Activated gamma-delta T cell treated with Interleukin-2 at 50 U/mL for 16 hours (primary cell): ENCODE measurements at places on chromosomes 12 and 14.

- no peak for DNase-seq
Measured at GRCh38 chr12:79635676-79636075, 55.1 kb downstream of the PAWR start.

DNA sequence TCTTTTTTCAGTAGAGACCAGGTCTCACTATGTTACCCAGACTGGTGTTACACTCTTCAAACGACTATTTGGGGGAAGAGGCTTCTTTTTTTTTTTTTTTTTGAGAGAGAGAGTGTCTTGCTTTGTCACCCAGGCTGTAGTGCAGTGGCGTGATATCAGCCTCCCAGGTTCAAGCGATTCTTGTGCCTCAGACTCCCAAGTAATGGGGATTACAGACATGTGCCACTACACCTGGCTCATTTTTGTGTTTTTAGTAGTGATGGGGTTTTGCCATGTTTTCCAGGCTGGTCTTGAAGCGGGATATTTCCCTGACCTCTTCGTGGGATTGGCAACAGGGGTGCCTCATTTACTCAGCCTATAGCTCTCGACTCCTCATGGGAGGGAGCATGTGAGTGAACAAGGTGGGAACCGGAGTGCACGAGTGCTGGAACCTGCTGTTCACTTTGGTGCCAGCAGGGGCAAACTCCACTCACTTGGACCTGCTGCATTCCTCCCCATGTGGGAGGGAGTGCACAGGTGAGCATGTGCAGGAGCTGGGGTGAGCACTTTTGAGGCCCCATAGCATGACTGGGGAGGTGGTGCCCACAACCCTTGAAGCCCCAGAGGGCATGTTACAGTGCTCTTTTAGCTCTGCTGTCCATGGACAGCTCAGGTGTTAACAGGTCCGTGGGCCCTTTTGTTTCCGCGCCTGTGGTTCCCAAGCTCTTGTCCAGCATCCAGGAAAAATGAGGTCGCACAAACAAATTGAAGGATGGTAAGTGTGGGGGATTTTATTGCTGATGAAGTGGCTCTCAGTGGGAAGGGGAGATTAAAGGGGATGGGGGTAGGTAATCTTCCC, 79.1 kb upstream of the HECTD1 start:
- no peak for DNase-seq

DNA sequence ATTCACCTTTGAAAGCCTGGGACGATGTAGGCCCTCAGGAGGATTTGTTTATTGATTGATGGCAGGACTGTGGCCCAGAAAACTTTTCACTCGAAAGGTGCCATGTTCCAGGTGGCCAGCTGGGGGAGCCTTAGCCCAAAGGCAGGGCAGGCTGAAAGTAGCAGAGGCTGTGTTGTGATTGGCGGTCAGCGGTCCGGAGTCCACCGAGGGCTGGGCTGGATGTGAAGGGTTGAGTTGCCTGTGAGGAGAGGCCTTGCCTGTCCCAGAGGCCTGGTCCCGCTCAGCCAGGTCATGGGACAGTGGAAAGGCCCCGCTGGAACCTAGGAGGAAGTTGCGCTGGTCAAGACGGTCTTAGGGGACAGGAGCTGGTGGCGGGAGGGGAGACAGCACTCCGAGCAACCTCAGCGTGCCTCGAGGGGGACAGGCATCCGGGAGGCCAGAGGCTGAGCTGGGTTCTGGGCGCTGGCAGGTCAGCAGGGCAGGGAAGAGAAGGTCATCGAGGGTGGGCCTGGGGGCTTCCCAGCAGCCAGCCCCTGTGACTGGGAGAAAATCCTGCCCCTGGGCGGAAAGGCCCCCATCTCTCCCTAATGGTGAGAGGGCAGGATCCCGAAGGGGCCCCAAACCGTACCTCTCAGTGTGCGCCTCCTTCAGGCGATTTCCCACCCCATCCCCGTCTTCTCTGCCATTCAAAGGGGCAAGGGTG, 26.3 kb downstream of the CMA1 start:
- peak; percentile 27 for DNase-seq

DNA sequence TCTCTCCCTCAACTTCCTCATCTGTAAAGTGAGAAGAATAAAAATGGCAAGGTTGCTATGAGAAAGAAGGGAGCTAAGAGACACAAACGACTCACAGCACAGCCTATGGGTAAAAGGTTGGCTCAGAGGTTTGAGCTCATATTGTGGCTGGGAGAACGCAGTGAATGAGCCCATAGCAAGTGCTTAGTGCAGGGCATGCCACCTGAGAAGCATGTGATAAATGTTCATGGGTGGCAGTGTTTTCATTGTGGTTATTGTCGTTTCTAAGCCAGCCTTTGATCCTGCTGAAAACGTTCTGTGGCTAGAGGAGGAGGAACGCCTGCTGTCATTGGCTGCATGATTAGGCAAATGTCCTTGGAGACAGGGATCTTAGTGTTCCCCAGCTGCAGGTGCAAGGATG, 150.4 kb downstream of the KSR2 start:
- no peak for DNase-seq

DNA sequence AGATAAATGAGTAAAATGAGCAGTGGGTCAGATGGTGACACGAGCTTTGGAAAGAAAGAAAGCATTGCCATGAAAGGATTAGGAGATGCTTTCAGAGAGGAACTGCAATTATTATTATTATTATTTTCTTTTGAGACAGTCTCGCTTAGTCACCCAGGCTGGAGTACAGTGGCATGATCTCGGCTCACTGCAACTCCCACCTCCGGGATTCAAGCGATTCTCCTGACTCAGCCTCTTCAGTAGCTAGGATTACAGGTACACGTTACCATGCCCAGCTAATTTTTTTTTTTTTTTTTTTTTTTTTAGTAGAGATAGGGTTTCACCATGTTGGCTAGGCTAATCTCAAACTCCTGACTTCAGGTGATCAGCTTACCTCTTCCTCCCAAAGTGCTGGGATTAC, 77.4 kb downstream of the ST8SIA1 start:
- no peak for DNase-seq

DNA sequence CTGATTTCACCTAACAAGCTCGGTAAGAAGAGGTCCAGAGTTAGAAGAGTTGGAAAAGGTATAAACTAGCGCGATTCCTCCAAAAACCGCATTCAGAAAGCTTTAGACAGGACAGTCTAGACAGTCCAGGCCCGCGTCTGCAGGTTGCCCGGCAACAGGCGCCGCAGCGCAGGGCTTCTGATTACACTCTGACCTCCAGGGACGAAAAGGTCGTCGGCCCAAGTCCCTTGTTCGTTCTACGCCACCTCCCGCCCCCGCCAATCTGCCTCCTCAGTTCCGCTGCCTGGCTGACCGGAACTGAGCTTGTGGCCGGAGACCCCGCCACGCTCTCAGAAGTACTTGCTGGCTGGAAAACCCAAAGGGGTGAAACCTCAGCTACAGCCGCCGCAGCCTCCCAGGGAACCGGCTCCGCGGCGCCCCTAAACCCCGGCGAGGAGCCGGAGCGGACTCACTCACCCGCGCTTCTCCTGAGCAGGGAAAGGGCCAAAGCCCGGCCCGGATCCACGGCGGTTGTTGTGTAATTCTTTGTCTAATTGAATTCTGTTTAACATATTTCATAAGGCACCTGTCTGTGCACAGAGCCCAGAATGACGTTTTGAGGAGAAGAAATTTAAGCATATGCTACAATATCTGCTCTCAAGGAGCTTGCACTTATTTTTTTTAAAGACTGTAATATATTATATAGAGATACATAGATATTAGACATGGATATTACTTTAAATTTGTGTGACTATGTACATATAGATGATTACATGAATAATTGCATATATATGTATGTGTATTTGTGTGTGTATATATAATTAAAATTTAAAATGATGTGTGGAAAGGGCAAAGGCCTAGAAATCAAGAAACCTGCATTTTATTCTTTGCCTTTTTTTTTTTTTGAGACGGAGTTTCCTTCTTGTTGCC, at the start of gene CAPS2:
Gene CAPS2 (minus strand): TSS at position 407 of the 909 bp plus-strand sequence. CDS start 3,826 bp downstream, outside the sequence.
- DNase-seq: peak; percentile 43

DNA sequence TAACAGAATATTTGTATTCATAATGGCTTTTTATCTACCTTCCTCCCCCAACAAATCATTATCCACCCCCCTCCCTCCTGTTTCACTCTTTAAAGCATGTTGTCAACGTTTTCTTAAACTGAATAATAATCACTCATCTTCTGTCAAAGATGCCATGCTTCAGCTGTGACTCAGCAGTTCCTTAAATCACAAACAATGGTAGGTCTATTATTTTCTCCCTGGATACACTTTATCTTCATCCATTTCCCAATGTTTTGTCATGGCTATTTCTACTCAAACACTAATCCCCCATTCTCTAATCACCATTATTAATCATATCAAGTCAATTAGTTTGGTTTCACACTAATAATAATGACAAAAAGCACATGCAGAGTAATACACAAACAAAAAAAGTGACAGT, 6.5 kb downstream of the CLEC12B start:
- no peak for DNase-seq

DNA sequence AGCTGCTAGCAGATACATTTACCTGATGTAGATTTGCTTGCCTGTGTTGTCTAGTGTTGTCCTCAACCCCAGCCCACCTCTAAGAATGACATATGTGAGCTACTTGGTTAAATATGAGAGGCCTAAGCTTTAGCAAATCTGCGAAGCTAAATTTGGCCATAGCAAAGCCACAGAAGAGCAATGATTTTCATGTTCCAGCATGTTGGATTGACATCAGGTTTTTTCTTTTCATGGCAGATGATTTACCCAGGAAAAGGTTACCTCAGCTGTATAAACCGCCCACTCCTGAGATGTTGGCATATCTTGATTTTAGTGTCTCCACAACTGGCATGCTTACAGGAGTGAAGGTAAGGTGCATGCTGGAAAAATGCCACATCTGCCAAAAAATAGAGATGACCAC, 36.4 kb upstream of the ATF1 start:
- DNase-seq: no peak

- no peak for DNase-seq
Measured at GRCh38 chr14:100537446-100538350, 49.5 kb downstream of the BEGAIN start.

GRCh38 chr12:115404761-115405470, 720.9 kb upstream of the TBX3 start:
- no peak for DNase-seq

- DNase-seq: no peak
Measured at GRCh38 chr14:37150414-37150813, 22.0 kb downstream of the SLC25A21 start.

GRCh38 chr12:92183575-92183974, 37.9 kb upstream of the BTG1 start:
- no peak for DNase-seq

DNA sequence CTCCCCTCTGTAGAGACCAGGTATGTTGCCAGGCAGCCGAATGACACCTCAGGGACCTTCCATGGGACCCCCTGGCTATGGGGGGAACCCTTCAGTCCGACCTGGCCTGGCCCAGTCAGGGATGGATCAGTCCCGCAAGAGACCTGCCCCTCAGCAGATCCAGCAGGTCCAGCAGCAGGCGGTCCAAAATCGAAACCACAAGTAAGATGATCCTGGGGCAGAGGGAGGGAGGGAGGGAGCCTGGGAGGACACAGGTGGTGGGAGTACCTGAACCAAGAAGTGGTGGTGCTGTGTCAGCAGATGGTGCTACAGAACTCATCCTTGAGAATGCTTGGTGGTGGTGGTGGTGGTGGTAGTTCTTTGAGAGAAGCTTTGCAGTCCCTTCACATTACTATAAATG, 1.0 kb downstream of the SMARCD1 start:
- DNase-seq: no peak

DNA sequence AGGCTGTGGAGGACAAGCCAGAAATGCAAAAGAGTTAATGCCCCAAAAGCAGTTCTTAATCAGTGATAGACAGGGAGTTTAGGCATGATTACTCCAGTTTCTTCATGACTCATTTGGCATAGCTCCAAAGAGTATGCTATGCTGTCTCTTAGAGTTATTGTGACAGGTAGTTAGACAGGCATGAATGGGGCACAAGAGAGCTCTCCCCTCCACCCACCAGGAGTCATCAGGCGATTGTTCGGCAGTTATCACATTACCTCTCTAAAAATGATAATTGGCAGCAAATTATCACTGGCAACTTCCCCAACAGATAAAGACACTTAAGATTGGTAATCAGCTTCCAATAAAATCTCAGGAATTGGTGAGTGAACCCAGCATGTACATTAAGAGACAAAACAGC, 320.1 kb downstream of the DAD1 start:
- DNase-seq: no peak

- DNase-seq: no peak
Measured at GRCh38 chr14:25121337-25122129, 71.6 kb upstream of the STXBP6 start.

- no peak for DNase-seq
Measured at GRCh38 chr12:81585787-81586186, 173.4 kb downstream of the PPFIA2 start.

DNA sequence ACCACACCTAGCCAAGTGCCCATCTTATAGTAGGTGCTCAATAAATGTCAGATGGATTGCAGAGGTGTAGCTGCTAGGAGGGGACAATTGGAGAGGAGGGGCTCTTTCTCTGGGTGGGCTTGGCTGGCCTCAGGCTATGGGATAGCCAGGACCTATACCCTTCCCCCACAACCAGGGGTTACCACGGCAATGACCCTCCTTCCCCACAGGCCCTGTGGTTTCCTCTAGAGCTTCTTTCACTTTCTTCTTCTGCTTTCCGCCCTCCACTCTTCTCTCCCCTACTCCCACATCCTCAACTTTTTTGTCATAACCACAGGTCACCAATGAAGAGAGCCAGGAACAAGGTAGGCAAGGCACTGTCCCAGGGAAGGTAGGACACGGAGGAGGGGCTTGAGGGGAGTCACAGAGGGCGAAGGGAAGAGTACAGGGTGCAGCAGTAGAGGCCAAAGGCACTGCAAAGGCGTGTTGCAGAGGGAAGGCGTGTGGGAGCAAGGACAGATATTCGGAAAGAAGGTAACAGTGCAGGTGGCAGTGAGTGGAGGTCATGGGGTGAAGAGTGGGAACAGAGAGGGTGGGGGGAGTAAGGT, 1.9 kb upstream of the ITGB7 start:
- no peak for DNase-seq

DNA sequence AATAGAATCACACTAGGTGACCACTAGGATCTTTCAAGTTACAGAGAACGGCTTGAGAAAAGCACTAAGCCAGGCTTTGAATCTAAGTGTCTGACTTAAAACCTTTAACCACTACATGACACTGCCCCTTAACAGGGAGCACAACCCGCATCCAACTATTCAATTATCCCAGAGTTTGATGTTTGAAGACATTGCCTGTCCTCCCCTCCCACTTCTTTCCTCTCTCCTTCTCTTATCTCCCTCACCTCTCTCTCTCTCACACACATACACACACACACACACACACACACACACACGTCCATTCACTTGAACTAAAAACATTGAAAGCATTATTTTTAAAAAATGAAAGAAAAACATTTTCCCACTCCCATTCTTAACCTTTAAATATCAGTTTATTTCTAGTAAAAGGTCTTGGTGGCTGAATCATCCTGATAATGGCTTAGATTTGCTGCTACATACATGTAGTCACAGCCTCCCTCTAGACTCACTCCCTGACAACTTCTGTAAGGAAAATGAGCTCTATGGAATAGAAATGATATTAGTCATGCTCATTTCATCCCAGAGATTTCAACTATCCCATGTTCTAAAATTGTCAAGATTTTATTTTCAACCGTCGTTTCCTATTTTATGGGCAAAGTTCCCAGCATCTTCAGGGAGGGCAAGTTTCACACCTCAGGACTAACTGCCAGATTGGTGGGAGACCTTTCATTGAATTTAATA, 53.5 kb upstream of the RAP1B start:
- DNase-seq: no peak

GRCh38 chr14:100713705-100714104, 13.0 kb upstream of the DLK1 start:
- no peak for DNase-seq

- no peak for DNase-seq
Measured at GRCh38 chr14:76500480-76500879, 124.5 kb downstream of the ESRRB start.

GRCh38 chr12:75646329-75647210, 135.2 kb upstream of the KRR1 start:
- no peak for DNase-seq
